ENCODE measurements at places on chromosomes 2 and 18.

- H3K27me3 ChIP-seq = no peaks in the 10 kb centered on the region
- no peak for DNase-seq
- H3K4me3 ChIP-seq = no peak overlapping the region
Measured at GRCh38 chr18:74682141-74682990, 84.7 kb downstream of the ZNF407 start.

DNA sequence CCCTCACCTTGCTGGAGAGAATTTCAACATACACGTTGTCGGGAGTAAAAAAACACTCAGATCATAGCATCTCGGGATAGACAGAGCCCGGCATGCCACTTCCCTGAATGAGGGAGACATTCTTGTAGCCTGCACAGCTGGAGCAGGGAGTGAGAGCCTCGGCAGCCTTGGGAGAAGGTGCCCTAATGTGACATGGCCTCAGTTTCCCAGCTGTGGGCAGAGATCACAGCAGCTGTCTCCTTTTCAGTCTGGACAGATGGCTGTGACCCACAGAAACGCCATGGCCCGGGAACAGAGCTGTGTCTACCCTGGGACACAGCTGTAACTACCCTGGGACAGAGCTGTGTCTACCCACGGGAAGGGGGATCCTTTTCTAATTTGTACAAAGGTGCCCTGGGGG is 55.9 kb downstream of the HS1BP3 start:
- H3K27me3 ChIP-seq = no peaks in the 10 kb centered on the region
- H3K36me3 ChIP-seq = no peaks in the 10 kb centered on the region
- DNase-seq = no peak
- H3K4me1 ChIP-seq = peaks cover 20% of the 10 kb centered on the region

- no peaks in the 10 kb centered on the region for H3K36me3 ChIP-seq
- no peaks in the 10 kb centered on the region for H3K27me3 ChIP-seq
- no peaks in the 10 kb centered on the region for H3K4me1 ChIP-seq
- H3K4me3 ChIP-seq = no peak overlapping the region
Measured at GRCh38 chr18:53771664-53772063, 452.8 kb downstream of the MBD2 start.

DNA sequence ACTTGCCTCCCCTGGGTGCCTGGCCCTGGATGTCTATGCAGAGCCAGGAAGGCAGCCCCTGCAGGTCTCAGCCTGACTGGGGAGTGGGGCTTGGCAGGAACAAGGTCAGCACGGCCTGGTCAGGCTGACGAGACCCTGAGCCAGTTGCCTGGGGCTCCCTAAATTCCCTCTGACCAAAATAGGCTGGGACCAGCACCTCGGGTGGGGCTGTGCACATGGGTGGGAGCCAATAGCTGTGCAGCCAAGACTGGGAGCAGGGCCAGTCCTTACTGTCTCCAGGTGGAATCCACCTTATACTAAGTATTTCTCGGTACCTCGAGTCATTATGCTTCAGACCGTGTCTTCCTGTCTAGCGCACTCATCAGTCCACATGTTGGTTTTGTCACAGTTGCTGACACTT is 11.4 kb upstream of the IL1R2 start:
- DNase-seq = no peak
- H3K36me3 ChIP-seq = no peaks in the 10 kb centered on the region
- no peak overlapping the region for H3K27ac ChIP-seq
- peaks cover 14% of the 10 kb centered on the region for H3K4me1 ChIP-seq

GRCh38 chr2:166230024-166230723 is 102.4 kb upstream of the SCN1A start:
- no peak overlapping the region for H3K27ac ChIP-seq
- H3K4me1 ChIP-seq = no peaks in the 10 kb centered on the region
- H3K36me3 ChIP-seq = no peaks in the 10 kb centered on the region
- H3K27me3 ChIP-seq = no peaks in the 10 kb centered on the region
- H3K4me3 ChIP-seq = no peak overlapping the region
- DNase-seq = no peak

- H3K27me3 ChIP-seq = peaks cover 13% of the 10 kb centered on the region
- H3K4me1 ChIP-seq = no peaks in the 10 kb centered on the region
- DNase-seq = no peak
- no peaks in the 10 kb centered on the region for H3K36me3 ChIP-seq
Measured at GRCh38 chr2:30860003-30860725, 52.9 kb upstream of the CAPN13 start.

DNA sequence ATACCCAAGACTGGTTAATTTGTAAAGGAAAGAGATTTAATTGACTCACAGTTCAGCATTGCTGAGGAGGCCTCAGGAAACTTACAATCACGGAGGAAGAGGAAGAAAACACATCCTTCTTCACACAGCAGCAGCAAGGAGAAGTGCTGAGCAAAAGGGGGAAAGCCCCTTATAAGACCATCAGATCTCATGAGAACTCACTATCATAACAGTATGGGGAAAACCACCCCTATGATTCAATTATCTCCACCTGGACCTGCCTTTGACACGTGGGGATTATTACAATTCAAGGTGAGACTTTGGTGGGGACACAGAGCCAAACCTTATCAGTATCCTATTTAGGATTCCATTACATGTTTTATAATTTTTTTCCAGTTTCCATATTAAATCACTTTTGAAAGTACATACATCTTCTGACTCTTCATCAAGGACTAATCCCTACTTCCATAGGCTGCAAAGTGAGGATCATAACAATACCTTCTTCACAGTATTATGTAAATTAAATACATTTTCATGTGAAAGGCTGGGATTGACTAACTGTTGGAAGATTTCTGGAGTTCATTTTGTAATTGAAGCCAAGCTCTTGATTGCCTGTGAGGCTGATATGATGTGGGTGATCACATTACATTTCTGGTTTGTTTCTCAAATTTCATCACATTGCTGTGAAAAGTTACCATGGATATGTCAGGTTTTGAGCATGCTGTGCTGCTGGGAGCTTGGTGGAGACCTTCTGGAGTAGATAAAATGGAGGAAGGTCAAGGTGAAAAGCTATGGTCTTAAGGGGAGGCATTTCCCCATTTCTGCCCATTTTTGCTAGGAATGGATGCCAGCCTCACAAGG is 31.7 kb upstream of the CERS6 start:
- H3K4me3 ChIP-seq = no peak overlapping the region
- no peaks in the 10 kb centered on the region for H3K27me3 ChIP-seq
- H3K4me1 ChIP-seq = peaks cover 2% of the 10 kb centered on the region
- H3K36me3 ChIP-seq = peaks cover 2% of the 10 kb centered on the region
- DNase-seq = no peak
